SK-MEL-5 (cell line): ENCODE measurements at places on chromosomes 3 and 15. TPM values are rescaled to one million over a fixed set of nuclear protein-coding genes. Genes with fewer than 3 reads are reported as not detected.

The C3orf52 gene
- 11.0 and 12.4 TPM in 2 replicates for total RNA-seq

The GLDN gene
- not detected in 2 replicates for total RNA-seq

The GRAMD1C gene
- 4.1 and 5.2 TPM in 2 replicates for total RNA-seq

The SPG11 gene
- 43.0 and 48.3 TPM in 2 replicates for total RNA-seq

The HCN4 gene
- not detected in 2 replicates for total RNA-seq

The RBP2 gene
- total RNA-seq: not detected in 2 replicates
